Stimulated activated CD8-positive, alpha-beta memory T cell treated with anti-CD3 and anti-CD28 coated beads, Interleukin-15, amount 100 ng/mL, for 1 hour (primary cell): ENCODE measurements at places on chromosomes 2 and 18.

GRCh38 chr2:54936766-54937165 lies 113.5 kb downstream of the RTN4 start:
- no peak for DNase-seq

GRCh38 chr18:57627488-57627887 lies 5.9 kb upstream of the NARS1 start:
- DNase-seq: no peak

GRCh38 chr2:14717131-14717530 lies 84.6 kb downstream of the LRATD1 start:
- no peak for DNase-seq

GRCh38 chr18:11866764-11867163 lies 15.6 kb downstream of the CHMP1B start:
- no peak for DNase-seq

- DNase-seq: no peak
Measured at GRCh38 chr2:36059691-36060090, 295.9 kb upstream of the CRIM1 start.

GRCh38 chr2:9725106-9725505 lies 94.3 kb upstream of the YWHAQ start:
- no peak for DNase-seq
